Activated CD4-positive, alpha-beta T cell treated with anti-CD3 and anti-CD28 coated beads, Interleukin-2, amount 50 U/mL, for 48 hours (primary cell): ENCODE measurements at places on chromosomes 4 and X.

DNA sequence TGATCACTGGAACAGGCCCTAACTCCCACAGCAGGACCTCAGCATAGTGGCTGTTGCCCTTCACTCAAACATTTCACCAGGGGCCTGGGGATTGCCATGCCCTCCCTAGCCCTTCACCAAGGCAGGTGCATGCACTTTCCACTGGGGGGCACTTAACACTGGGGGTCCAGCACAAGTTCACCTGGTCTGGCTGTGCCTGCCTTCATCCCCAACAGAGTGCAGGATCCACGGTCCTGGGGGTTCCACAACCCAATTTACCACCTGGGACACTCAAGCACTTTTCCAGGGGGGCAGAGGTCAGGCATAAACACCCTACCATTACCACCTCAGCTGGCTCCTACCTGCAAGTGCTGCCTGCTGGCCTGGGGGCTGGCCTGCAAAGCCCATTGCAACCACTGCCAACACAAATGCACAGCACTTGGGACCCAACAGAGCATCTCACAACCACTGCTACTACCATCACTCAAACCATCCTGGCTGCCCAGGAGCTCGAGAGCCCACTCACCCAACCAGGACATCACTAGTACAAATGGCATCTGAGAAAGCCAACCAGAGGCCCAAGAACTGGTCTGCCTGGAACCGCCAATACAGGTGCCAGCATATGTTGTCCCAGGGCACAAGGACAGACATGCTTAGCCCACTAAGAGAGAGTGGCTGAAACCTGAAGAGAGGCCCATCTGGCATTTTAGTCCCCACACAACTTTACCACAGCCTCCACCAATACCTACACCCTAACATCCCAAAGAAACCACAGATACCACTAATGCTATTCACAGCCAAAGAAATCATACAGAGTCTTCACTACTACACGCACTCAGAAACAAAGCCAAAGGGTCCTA, 43.1 kb downstream of the NAT8L start:
- DNase-seq = no peak

DNA sequence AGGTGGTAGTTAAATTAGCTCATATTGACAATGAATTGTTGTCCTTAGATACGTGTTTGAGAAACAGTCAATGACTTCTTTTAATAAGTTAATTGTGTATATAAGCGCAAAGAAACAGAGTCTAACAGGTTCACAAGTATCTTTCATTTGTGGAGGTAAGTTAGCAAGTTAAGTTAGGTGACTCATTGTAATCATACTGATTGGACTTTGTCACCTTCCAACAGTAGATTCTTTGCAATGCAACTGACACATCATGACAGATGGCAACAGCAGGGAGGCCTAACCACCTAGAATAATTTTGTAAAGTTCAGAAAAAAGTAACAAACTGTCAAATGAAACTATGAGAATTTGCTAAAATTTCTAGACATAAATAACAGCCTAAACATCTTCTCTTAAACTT, 207.6 kb upstream of the PITX2 start:
- no peak for DNase-seq

- DNase-seq = no peak
Observed at GRCh38 chr4:158613046-158613445, 58.6 kb downstream of the C4orf46 start.

DNA sequence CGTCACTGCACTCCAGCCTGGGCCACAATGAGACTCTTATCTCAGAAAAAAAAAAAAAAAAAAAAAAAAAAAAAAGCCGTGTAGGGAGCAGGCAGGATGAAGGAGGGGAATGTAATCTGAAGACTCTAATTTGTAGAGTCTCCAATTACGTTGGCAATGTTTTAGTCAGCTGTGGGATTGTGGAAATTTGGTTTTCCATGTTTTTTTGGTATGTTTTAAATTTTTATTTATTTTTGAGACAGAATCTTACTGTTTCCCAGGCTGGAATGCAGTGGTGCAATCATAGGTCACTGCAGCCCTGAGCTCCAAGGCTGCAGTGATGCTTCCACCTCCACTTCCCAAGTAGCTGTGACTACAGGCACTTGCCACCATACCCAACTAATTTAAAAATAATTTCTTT, 56.5 kb downstream of the NSD2 start:
- DNase-seq = no peak

DNA sequence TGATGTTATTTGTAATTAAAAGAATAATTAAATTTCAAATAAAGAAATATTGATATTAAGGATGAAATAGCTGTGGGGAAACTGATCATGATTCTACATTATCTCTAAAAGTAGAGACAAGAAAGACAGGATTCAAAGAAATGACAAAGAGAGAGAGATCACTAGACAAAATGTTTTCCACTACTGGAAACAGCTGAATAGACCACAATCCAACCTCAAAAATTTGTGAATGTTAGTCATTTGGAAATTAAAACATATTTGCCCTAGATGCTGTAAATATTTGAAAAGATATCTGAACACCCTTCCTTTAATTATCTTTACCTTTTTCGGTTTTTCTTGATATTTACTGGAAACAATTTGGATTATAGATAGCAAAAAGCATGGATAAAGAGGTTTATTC, 414.9 kb downstream of the CENPC start:
- no peak for DNase-seq

- no peak for DNase-seq
Observed at GRCh38 chr4:80268081-80268823, 1.8 kb downstream of the FGF5 start.
